ENCODE measurements at places on chromosomes 12 and 14.

DNA sequence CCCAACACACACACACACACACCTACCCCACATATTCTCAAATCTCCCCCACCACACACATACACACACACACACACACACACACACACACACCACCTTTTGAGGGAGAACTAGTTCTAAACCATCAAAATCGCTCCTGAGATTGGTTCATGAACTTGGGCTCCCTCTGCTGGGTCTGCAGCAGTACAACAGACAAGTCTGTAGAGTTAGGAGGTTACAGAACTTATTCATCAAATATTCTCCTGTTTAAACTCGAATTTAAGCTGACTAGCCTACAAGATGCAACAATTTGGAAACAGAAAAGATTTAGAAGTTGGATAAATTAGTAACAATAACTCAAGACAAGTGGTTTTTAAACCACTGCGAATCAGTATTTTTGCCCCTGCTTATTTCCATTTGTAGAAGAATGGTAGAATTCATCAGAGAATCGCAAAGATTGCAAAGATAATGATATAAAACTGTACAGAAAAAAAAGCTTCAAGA, 136.4 kb upstream of the USP15 start:
- peak; percentile 48 for DNase-seq

DNA sequence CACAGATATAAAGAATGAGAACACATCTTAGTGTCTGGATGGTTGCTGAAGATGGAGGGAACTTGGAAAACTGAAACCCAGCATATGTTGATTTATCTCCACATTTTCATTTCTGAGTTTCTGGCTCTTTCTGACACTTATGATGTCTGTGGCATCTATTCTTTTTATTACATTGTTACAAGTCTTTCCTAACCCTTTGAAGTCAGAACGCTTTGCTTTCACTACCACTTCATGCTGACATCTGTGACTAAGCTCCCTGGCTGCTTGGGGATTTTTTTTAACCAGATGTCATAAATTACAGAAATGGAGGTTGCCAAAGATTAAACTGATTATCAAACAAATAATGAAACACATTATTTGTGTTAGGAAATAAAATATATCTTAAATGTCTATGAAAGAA, 188.7 kb downstream of the KITLG start:
- DNase-seq: peak; percentile 92

DNA sequence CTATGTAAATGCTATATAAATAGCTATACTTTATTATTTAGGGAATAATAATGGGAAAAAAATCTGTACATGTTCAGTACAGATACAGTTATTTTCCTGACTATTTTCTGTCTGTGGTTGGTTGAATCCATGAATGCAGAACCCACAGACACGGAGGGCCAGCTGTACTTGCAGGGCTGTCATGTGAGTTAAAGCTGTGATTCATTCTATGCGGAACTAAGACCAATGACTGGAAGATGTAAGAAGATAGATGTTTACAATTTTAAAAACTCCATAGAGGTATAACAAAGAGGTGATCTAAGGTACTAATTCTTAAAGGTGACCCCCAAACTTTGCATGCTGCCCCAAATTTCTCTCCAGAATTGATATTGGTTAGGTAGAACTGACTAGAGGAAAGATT, 14.6 kb downstream of the PCNX4 start:
- DNase-seq: peak; percentile 57

GRCh38 chr12:88884600-88884999, 304.3 kb upstream of the KITLG start:
- no peak for DNase-seq

DNA sequence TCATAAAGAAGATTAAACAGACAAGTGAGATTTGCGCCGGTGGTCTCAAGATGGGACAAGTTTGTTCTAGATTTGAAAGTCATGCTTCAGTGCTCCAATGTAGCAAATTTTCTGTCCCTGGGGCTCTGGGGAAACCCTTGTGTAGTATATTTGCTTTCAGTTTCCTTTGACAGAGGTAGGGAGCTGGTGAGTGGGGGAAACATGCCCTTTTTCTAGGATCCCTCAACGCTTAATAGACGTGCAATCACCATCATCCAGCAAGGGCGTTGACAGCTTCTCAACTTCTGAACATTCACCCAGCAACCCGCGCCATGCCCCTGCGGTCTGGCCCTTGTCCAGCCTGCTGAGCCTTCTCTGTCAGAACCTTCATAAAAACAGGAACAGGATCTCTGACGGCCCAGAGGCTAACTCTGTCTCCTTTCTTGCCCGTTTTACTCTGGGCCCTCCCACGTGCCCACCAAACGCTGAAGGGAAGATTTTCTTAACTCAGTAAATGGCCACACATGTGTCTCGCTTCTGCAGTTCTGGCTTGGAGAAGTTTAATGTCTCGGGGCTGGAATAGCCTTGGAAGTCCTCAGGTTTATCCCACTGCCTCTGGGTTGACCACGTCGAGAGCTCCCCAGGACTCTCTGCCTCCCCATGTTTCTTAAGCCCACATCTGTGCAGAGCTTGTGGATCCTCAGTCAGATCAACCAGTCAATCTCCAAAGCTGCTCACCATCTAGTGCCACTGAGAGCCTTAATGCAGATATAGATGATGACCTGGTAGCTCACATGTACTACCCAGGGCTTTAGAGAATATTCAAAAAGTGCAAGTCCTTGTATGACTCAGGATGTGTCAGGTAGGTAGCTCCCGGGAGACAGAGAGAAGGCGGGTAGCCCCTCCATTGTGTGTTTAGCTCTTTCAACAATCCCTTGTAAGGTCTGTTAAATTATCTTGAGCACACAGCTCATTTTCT, 58.1 kb upstream of the CCND2 start:
- DNase-seq: no peak

DNA sequence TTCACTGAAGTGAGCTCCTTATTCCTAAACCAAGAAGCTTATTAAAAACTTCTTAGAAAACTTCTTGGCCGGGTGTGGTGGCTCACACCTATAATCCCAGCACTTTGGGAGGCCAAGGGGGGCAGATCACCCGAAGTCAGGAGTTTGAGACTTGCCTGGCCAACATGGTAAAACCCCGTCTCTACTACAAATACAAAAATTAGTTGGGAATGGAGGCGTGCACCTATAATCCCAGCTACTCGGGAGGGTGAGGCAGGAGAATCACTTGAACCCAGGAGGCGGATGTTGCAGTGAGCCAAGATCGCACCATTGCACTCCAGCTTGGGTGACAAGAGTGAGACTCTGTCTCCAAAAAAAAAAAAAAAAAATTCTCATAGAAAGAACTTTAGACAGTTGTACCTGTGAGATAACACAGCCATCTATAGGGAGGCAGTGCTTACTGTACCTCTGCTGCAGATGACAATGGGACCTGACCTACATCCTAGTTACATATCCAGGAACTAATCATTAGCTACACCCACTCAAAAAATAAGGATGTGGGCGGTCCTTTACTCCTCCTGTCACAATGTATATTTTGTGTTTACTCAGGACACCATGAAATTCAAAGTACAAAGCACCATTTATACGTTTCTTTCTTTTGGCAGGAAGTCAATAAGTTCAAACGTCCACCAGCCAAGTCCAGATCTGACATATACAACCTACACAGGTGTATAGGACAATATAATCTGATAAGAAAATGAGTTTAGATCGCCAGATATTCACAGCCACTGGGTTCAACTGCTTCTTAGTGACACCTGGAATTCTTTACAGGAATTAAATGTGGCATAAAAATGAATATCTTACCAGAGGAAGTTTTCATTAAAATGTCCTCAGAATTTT, 14.9 kb downstream of the STXBP6 start:
- DNase-seq: no peak

DNA sequence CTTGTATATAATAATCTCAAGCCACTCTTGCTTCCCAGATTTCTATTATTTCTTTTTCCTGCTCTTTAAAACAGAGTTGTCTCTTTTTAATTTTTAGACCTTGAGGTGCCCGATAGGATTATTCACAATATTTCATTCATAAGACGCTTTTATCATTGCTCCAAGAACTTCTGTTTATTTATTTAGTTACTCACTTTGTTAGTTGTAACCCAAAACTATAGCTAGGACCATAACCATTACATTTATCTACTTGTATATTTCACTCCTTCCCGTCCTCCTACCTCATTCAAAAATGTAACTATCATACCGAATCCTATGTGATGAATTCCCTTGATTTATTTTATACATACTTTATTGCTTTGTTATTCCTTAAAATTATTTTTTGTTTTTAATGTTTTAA, 7.1 kb downstream of the EIF2S3B start:
- no peak for DNase-seq

- no peak for DNase-seq
Observed at GRCh38 chr12:108559748-108560147, 1.2 kb downstream of the SART3 start.

DNA sequence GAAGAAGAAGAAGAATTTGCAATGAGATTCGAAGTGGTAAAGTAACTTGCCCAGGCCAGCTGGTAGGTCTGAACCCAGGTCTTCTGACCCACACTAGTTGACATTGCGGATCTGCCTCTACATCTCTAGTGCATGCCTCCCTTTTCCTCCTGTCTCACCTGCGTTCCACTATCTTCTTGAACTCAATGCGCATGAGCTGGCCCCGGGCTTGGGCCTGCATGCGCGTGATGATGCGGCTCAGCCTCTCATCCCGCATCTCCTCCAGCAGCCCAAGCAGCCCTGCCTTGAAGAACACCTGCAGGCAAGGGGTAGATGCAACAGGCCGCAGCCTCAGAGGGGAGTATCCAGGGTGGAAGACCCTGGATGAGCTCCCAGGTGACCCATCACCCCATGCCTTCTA, 11.9 kb downstream of the MYH6 start:
- DNase-seq: no peak

- DNase-seq: peak; percentile 25
Observed at GRCh38 chr12:52267699-52268098, 6.7 kb upstream of the KRT86 start.

DNA sequence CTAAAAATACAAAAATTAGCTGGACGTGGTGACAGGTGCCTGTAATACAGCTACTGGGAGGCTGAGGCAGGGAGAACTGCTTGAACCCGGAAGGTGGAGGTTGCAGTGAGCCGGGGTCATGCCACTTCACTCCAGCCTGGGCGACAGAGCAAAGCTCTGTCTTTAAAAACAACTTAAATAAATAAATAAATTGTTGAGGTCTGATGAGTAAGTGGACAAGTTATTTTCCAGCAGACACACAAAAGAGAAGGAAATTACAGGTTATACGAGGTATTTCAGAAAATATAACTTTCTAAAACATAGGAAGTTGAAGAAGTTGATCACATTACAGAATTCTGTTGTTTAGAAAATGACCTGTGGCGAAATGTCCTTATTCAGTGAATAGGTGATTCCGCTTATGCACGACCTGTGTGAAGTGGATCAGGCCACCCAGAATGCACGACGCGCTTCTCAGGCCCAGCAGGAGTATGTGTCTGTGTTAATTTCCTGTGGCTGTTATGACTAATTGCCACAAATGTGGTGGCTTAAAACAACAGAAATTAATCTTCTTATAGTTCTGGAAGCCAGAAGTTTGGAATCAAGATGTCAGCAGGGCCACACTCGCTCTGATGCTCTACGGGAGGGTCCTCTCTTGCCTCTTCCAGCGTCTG, 38.1 kb downstream of the P2RX7 start:
- DNase-seq: peak; percentile 33

DNA sequence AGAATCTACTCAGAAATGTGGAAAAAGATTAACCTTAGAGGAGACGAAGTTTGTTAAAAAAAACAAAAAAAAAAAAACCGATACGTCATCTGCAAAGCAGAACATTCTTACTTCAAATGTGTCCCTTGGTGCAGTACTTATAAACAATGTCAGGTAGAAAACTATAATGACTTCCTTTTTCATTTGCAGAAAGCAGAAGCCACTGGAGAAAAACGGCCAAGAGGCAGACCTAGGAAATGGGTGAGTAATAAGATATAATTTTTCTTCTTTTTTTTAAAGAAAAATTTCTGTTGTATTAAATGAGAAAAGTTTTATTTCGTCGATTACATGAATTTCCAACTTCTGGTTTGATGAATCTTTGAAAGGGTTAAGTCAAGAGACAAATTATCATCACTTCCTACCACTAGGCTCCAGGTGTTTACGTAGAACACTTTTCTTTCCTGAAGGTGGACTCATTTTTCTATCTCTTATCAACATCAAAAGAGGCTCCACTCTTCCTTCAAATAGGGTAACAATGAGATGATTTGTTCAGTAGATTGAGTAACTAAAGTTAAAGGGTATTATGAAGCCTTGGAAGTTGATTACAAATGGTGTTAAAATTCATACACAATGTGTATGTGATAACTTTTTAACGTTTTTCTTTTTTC, 14.2 kb downstream of the HMGA2 start:
- no peak for DNase-seq

DNA sequence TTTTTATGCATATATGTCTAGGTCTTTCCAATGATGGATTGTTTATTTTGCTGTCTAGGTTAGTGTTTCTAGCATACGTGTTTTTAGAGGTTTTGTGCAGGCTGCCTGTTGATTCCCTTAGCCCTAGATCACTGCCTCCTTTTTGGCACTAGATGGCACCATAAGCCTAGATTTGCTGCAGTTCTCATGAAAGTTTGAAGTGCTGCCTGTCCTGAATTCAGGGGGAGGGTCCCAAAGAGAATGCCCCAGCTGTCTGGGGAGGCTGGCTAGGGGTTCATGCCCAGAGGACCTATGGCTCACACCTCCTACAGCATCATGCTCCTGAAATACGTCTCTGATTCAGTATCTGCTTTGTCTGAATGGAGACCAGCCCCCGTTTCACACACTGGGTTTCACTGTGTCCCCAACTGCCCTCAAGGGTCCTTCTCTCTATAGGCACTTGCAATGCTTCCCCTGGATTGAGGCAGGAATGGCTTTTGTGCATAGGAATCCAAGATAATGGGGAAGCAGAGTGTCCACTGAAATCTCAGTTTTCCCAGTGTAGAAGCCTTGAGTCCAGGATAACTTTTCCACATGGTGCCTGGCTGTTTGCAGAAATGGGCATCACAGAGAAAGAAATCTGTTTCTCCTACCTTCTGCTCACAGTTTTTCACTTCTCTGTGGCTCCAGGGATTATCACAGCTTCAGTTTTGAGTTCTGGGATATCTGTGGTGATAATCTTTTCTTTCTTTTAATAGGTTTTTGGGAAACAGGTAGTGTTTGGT, 14.2 kb upstream of the TXNRD1 start:
- peak; percentile 65 for DNase-seq

DNA sequence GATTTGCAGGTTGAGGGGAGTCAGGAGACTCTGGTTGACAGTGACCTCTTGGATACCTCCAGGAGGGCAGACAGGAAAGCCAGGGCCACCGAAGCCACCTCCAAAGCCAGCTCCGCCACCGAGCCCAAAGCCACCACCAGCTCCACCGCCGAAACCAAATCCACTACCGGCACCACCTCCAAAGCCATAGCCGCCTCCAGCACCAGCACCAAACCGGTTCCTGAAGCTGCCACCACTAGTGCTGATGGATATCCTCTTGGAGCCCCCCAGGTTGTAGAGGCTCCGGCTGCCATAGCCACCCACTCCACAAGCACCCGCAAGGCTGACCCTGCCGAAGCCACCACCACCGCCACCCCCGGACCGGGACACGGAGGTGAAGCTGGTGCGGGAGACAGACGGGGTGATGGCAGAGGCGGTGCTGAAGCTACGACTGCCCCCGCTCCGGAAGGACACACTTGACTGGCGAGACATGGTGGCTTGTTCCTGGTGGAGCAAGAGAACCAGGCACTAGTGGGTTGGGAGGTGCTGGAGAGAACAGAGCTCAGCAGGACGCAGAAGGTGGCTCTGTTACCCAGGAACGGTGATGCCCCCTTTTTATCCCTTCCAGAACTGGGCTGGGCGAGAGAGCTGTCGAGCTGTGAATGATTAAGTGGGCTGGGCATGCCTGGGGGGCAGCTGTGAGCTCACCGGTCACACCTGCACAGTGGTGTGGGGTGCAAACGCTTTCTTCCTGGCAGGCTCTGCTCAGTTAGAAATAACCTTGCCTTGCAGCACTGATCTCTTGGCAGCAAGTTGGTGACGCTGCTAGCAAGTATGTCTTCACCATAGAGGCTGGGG, at the start of gene KRT5:
TSS of gene KRT5 (minus strand) at position 569 of the 837 bp plus-strand sequence. CDS start at position 471, 98 bp downstream.
- DNase-seq: no peak
